ENCODE measurements at places on chromosomes 13 and 19.

- DNase-seq, result no peak
Observed at GRCh38 chr19:57648331-57649003, 15.5 kb downstream of the ZNF211 start.

- no peak for DNase-seq
Observed at GRCh38 chr13:81637457-81637856, 1296.5 kb upstream of the SPRY2 start.

DNA sequence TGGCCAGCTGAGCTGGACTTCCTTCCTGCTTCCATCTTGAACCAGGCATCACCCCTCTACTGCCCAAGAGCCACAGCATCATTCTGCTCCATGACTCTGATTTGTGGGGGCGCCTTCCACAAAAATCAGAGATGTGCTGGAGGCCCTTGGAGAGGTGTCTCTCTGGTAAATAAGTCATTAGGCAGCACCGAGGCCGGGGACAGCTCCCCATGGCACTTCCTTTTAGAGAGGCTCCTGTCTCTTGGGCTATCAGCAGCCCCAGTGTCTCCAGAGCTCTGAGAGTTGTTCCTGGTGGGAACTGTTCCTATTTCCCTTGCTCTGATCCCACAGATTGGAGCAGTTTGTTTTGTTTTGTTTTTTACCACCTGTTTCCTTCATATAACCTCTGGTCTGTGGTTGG is 19.9 kb downstream of the NWD1 start:
- DNase-seq, result no peak

GRCh38 chr19:51668216-51668615 is 21.6 kb upstream of the SIGLEC14 start:
- no peak for DNase-seq

GRCh38 chr19:480016-480855 is 16.1 kb upstream of the MADCAM1 start:
- peak; percentile 23 for DNase-seq

Data from T-helper 17 cell (primary cell).